ENCODE measurements at places on chromosomes 5 and 9.

GRCh38 chr9:3525096-3525835 lies 535 bp downstream of the RFX3 start:
- no peak for DNase-seq

GRCh38 chr5:38878391-38879077 lies 32.7 kb downstream of the OSMR start:
- no peak for DNase-seq

DNA sequence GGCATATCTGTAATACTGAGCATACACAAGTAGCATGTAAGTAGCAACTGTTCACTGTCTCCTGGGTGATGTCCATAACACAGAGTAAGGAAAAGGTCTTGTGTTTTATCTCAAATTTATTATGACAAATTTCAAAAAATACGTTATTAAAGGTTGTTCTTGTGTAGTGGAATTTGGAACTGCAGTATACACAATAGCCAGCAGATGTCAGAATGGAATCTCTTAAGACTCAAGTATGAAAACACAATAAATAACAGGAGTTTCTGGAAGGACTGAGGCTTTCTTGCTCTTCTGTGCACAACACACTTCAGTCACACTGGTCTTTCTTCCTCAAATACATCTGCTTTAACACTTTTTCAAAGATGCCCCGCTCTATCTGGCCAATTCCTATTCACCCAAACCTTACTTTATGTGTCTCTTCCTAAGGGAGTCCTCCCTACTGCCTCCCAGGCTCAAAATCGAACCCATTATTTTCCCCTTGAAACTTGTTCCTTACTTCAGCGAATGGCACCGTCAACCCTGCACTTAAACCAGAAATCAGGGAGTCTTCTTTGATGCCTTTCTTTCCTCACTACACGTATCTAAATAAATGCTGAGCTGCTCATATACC lies 6.5 kb upstream of the FBXO10 start:
- peak; percentile 34 for DNase-seq

GRCh38 chr5:24110004-24110615 lies 534.7 kb downstream of the CDH10 start:
- DNase-seq = peak; percentile 3

GRCh38 chr5:19694949-19695611 lies 292.9 kb downstream of the CDH18 start:
- DNase-seq = no peak

- no peak for DNase-seq
Observed at GRCh38 chr5:163399923-163400322, 37.5 kb upstream of the CCNG1 start.

DNA sequence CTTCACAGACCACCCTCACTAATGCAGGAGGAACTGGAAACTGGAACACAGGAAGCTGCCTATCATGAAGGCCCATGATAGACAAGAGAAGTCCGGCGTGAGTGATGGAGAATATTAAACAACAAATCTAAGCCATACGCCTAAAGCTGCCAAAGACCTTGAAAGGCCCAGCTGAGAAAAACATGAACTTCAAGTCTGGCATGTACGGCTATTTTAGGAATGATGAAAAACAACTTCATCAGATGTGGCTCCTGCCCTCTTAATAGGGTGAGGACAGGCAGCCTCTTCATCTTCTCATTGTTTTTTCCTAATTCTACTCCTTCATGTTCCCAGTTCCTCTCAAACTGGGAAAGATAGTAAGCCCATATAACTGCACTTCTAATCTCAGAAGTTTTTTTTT lies 20.3 kb downstream of the FBP1 start:
- no peak for DNase-seq

- no peak for DNase-seq
Observed at GRCh38 chr9:1216532-1216931, 166.4 kb downstream of the DMRT2 start.

DNA sequence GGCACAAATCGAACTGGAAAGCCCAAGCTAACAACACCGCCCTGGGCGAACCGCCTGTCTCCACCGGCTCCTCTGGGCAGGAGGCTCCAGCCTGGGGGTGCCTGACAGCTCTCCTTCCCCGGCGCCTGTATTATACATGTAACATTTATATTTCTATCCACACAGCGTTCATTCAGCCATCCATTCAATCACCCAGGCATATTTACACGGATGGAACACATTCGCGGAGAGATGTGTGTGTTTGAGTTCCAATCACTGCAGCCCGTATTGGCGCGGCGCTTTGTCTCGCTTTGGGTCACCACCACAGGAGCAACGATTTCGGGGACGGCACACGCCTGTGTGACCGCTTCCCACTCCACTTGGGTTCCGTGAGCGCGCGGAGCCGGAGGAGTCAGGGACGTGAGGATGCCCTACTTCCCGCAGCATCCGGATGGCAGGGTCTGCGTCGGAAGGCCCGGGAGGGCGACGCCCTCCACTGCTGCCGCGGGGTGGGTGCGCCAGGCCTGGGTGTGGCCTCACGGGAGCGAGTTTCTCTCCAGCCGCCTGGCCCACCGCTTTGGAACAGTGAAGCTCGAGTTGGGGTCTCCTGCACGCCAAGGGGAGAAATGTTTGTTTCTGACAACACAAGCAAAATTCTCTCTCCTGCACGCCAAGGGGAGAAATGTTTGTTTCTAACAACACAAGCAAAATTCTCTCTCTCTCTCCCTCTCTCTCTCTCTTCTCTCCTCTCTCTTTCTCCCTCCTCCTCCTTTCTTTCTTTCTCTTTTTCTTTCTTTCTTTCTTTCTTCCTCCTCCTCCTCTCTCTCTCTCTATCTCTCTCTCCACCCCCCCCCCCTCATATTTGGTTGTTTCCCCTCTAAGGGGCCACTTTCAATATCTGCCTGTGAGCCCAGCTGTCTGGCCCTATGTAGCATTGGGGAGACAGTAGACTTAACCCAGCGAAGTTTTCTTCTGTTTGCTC lies 1.1 kb upstream of the SV2C start:
- no peak for DNase-seq

- no peak for DNase-seq
Observed at GRCh38 chr5:148827723-148828122, 1.3 kb downstream of the ADRB2 start.
